Naive thymus-derived CD4-positive, alpha-beta T cell (primary cell): ENCODE measurements at places on chromosomes 16 and 17.

DNA sequence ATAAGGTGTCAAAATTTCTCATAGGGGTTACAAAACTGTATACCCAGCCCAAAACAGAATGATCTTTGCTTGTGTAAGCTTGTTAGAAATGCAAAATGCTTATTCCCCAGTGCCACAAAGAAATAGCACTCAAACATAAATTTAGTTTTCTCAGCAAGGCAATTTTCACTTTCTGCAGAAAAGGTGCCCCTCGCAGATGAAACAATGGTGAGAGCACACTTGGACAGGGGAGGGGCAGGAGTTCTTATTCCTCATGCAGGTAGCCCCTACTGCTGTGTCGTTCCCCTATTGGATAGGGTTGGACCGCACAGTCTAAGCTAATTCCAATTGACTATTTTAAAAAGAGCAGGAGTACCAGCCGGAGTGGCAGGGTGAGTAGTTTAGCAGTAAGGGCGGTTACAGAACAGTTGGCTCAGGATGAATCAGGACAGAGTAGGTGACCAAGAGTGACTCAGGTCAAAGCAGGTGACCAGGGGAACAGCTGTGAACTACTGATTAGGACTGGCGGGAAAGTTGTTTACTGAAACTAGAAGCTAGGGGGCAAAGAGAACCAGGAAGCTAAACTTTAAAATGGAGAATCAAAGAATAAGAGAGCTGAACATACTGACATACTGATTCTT is 5.5 kb upstream of the LDHD start:
- no peak overlapping the region for H3K4me3 ChIP-seq
- H3K4me1 ChIP-seq: no peaks in the 10 kb centered on the region
- no peak for DNase-seq
- H3K36me3 ChIP-seq: no peaks in the 10 kb centered on the region
- H3K27me3 ChIP-seq: no peaks in the 10 kb centered on the region

DNA sequence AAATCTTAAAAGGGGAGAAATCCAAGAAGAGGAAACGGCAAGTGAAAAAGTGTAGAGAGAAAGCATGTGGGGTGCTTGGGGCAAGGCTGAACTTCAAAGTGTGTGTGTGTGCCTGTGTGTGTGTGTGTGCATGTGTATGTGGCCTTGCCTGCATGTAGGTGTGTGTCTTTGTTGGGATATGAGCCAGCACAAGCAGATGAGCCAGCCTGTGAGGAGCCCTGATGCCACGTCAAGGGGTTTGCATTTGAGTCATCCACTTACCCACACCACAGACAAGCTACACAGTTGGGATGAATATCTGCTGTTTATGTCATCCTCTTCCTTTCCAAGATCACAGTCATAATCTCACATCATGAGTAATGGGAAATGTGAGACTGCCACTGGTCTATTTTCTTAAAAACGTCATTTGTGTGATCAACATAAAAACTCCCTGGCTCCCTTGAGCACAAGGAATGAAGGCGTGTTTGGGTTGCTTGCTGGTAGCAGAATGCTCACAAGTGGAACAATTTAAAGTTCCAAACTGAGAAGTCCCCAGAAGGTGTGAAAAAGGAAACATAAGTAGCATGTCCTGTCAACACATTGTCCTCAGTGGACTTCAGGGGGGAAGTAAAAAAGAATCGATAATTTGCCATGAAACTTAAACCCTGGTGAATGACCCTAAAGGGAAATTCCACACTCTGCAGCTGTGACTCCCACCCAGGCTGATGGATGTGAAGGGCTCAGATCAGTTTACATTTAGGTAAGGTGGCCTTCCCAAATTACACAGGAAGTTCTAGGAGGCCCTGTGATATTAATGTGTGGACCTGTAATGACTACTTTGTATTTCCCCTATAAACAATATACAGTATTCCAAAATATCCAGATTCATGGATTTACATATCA is 14.7 kb downstream of the KCTD19 start:
- no peaks in the 10 kb centered on the region for H3K36me3 ChIP-seq
- no peak overlapping the region for H3K27ac ChIP-seq
- H3K4me1 ChIP-seq: no peaks in the 10 kb centered on the region
- peak; percentile 76 for DNase-seq
- no peak overlapping the region for H3K4me3 ChIP-seq

DNA sequence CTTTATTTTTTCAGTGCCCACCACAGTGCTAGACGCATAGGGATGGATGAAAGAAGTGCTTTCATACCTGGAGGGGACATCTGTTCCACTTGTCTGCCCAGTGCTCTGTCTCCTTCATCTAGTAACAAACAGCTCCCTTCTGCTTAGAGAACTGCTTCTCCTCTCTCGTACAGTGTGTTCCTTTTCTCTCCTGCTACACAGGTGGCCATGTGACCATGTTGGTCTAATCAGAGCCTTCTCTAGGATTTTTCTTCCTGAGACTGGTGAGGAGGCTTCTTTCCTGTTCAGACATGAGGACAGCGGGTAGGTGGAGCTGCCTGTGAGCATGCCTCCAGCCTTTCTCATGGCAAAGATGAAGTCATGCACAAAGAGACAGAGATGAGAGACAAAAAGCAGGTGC is 182.7 kb downstream of the TMEM132E start:
- DNase-seq: no peak
- H3K4me3 ChIP-seq: no peak overlapping the region
- no peaks in the 10 kb centered on the region for H3K4me1 ChIP-seq
- no peaks in the 10 kb centered on the region for H3K27me3 ChIP-seq
- no peaks in the 10 kb centered on the region for H3K36me3 ChIP-seq

DNA sequence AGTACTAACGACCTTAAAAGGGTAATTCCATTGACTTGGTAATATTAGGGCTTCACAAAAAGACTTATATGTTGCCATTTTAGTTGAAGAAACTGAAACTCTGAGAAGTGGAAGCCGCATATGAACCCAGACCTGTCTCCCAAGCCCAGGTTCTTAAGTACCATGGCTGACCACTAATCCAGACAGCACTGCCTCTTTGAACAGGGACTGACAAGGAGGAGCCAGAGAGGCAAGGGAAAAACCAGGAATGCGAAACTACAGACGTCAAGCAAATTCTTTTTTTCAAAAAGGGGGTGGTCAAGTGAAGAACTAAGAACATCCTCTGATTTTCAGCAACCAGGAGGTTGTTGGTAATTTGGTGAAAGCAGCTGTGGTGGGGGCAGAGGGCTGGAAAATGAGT is 15.2 kb downstream of the CYB5D1 start:
- no peak overlapping the region for H3K4me3 ChIP-seq
- peaks cover 10% of the 10 kb centered on the region for H3K36me3 ChIP-seq
- H3K27ac ChIP-seq: no peak overlapping the region
- DNase-seq: no peak

DNA sequence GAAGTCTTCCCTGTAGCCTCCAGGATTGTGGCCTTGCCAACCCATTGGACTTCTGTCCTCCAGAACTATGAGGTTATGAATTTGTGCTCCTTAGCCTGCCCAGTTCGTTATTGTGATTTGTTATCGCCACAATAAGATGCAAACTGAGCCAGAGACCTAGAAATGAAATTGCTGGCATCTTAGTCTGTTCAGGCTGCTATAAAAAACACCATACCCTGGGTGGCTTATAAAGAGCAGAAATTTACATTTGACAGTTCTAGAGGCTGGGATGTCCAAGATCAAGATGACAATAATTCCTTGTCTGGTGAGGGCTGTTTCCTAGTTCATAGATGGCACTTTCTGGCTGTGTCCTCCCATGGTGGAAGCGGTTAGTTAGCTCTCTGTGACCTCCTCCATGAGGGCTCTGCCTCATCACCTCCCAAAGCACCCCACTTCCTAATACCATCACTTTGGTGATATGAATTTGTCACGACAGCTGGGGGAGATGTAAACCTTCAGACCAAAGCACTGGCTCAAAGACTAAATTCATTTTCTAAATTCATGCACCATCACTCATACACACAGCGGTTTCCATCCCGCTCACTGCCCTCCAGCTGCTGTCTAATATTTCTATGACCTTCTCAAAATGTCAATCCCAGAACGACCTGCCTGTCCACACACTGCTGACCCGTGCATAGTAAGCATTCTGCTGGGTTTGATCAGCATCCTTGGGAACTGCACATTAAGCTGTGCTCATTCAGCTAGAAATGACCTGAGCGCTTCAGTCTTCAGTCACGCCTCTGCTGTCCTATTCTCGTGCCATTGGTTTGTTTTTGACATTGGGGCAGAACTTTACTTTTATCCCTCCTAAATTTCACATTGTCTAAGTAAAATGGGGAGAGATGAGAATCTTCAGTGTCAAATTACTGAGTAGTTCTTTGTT is 36.6 kb downstream of the GINS3 start:
- no peaks in the 10 kb centered on the region for H3K4me1 ChIP-seq
- H3K36me3 ChIP-seq: no peaks in the 10 kb centered on the region
- no peak for DNase-seq
- no peaks in the 10 kb centered on the region for H3K27me3 ChIP-seq

DNA sequence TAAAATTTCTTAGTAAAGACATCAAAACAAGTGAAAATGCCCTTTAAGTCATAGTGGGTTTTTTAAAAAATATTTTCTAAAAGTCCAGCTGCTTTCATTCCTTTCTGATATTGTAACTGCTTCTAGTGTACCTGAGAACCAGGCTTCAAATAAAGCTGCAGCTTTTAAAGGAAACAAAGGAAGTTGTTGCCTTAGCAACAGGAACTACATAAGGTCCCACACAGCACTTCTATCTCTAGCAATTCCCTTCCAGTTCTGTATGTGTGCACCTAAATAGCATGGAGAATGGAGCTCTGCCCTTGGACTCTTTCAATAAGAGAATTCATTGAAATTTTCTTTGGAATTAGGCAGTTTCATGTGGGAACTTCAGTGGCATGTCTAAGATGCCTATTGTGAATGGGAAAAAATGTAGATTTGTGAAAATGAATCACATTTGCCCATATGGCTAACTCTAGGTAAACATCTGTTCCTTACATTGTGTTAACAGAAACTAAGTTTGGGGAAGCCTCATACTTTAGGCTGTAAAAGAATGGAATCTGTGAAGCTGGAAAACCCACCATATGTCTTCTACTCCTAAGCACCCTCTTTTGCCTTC is 206.4 kb downstream of the KIF2B start:
- no peaks in the 10 kb centered on the region for H3K4me1 ChIP-seq
- no peak overlapping the region for H3K4me3 ChIP-seq
- H3K36me3 ChIP-seq: no peaks in the 10 kb centered on the region
- H3K27ac ChIP-seq: no peak overlapping the region

GRCh38 chr16:52422307-52422706 is 124.6 kb downstream of the TOX3 start:
- H3K27me3 ChIP-seq: no peaks in the 10 kb centered on the region
- H3K36me3 ChIP-seq: no peaks in the 10 kb centered on the region
- H3K4me3 ChIP-seq: no peak overlapping the region

DNA sequence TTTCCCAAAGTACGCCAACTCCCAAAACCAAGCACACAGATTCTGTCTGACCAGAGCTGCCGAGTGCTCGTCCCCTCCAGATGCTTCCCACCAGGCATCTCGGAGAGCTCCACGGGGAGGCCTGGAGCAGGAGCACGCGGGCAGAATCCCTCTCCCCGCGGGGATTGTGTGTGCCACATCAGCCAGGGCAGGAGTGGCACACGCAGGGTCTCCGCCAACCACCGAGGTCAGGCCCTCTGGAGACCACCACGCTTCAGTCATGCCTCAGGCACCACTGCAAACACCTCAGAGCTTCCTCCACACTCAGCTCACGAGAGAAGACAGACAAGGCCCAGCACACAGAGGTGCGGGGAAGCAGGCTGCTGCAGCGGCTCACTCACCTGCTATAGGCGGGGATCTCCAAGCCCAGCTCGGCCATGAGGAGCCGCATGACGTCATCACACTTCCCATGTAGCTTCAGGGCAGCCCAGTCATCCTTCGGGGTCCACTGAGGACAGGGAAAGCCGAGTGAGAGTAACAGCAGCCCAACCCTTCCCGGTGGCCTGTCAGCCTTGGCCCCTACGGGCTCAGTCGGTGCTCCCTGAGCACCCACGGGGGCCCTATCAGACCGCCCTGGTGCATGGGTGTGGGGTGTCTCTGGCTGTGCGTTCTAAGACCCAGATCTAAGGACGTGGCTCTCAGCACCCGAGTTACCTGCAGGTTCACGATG is 2.3 kb upstream of the PCYT2 start:
- DNase-seq: no peak
- H3K27me3 ChIP-seq: no peaks in the 10 kb centered on the region
- H3K36me3 ChIP-seq: peaks cover 12% of the 10 kb centered on the region
- no peak overlapping the region for H3K27ac ChIP-seq

DNA sequence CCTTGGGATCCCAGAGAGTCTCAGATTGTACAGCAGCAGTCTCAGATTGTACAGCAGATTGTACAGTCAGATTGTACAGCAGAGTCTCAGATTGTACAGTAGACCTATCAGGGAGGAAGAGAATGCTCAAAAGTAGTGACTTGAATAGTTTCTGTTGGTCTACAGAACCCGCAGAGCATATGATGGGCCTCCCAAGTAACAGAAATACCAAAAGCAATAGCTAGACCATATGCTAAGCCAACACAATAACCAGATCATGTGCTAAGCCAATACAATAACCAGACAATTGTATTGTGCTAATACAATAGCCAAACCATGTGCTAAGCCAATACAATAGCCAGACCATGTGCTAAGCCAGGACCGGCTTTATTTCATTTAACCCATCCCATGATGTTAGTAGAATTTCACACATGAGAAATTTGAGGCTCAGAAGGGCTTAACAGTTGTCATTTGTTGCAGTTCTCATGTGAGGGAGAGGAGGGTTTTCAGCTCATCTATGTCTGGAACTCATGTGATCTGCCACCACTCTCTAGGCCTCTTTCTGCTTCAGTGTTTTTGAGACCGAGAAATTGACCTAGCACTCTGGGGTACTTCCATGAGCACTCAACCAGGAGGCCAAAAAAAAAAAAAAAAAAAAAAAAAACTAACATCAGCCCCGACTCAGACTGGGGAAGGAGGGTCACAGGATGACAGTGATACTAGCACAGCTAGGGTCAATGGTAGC is 144.0 kb downstream of the SOX9 start:
- no peak overlapping the region for H3K4me3 ChIP-seq
- no peak for DNase-seq
- no peaks in the 10 kb centered on the region for H3K4me1 ChIP-seq
- H3K27me3 ChIP-seq: no peaks in the 10 kb centered on the region

DNA sequence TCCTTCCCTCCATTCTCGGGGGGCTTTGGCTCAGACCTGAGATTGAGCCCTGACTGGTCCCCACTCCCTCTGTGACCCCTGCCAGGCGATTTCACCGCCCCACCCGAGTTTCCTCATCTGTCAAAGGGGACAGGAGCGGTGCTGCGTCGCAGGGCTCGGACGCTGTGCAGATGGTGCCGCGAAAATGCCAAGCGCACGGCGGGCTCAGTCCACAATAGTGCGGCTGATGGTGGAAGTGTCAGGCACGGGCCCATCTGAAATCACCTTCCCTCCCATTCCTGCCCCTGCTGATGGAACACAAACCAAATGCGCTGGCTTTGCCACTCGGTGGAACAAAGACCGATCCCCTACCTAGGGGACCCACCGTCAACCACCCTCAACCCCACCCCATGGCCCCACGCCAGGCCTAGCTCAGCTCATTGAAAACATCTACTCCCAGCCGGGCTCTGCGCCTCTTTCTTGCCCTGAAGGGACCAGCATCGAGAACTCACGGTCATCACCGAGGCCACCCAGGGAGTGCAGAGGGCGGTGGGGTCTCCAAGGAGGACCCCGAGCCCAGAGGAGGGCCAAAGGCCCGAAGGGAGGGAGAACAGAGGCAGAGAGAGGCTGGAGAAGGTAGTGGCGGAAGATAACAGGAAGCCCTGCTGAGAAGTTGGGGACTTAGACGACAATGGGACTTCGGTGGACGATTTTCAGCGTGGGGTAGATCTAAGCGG is 1.4 kb downstream of the CARHSP1 start:
- H3K36me3 ChIP-seq: no peaks in the 10 kb centered on the region
- H3K27me3 ChIP-seq: no peaks in the 10 kb centered on the region
- peak overlapping the region; percentile 67 for H3K27ac ChIP-seq
- H3K4me3 ChIP-seq: peak overlapping the region; percentile 74
- DNase-seq: no peak
